ENCODE measurements at places on chromosomes 7 and 10.

DNA sequence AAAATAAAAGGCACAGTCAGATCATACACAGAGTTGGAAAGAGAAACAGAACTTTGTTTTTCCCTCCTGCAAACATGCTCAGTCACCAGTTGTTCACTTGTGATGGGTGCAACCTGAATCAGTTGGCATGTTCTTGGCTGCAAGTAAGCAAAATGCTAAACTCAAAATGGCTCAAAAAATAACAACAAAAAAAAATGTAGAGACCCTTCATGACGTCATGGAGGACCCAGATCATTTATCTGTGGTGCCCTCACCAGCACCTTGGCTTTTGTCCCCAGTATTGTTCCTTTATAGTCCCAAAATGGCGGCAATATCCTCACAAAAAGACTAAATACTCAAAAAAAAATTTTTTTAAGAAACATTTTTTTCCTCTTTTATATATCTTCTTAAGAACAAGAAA is 112.4 kb downstream of the CABCOCO1 start:
- DNase-seq, result no peak

DNA sequence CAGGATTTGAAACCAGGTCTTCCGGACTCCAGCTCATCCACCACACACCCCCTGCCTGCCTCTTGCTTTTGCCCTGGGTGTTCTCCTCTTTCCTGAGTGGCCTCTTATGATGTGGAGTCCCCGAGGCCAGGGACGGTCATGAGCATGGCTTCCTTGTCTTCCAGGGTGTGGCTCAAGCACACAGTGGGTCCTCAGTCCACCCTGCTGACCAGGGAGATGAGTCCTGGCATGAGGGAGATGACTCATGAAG is 32.8 kb downstream of the DNAJB12 start:
- DNase-seq, result no peak

DNA sequence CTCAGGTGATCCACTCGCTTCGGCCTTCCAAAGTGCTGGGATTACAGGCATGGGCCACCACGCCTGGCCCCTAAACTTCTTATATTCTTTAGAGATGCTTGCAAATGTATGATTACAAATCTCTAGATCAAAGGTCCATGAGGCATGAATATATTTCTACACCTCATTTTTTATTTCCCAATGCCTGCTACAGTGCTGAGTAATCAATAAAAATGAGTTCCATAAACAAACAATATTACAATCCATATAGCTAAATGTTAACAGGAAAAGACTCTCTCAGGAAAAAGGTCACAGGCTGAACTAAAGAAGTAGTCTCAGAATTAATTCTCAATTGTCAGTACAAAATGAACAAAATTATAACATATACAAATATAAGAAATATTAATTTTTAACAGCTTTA is 90.8 kb downstream of the LMBR1 start:
- DNase-seq, result no peak

GRCh38 chr10:71821909-71822763 is 28.9 kb downstream of the PSAP start:
- no peak for DNase-seq

DNA sequence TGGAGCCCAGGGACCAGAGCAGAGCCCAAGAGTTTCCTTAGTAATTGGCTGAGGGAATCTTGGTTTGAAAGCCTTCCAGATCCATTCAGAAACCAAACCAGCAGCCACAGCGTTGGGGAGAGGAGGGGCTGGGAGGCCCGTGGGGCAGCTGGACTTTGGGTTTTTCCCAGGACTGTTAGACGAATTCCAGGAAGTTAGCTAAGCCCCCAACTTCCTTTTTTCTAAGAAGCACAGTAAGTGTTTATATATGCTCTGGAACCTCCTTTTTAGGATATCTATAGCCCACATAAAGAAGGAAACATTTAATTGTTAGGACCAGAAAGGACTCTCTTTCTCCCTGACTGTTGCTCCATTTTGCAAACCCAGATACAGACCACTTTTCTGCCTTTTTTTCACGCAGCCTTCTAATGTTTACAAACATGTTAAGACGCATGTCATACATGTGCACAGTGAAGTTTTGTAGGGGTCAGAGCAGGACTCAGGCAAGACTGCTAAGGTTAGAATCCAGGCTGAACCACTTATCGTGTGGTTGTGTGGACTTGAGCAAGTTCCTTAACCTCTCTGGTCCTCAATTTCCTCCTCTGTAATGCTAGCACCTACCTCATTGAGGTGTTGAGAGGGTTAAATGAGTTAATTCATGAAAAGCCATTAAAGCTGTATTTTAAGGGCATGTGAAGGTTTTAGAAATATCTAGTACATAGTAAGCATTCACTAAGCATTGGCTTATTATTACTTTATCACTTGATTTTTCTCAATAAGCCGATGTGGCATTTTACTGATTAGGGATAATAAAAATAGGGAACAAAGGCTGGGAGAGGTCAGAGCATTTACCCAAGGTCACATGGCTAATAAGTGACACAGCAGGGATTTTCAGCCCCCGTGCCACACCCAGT is 42.4 kb downstream of the TBATA start:
- DNase-seq, result no peak

- DNase-seq, result no peak
These were observed 22.2 kb upstream of the CAMK2B start for GRCh38 chr7:44347546-44348114.

DNA sequence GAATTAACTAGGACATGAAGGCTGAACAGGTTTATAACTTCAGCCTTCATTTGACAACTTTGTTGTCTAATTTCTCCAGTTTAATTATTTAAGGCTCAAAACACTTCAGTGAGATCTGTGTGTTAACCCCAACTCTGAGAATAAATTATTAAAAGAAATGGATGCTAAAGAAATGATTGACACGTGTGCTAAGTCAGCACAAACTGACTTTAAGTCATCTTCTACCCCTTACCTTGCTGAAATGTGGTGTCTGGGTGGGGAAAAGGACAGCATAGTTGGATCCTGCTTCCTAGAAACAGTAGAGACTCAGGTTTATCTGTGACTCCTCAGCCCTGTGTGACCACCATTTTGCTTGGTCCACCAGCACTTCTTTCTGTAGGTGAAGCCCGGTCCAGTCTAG is 324.8 kb upstream of the NPSR1 start:
- no peak for DNase-seq

DNA sequence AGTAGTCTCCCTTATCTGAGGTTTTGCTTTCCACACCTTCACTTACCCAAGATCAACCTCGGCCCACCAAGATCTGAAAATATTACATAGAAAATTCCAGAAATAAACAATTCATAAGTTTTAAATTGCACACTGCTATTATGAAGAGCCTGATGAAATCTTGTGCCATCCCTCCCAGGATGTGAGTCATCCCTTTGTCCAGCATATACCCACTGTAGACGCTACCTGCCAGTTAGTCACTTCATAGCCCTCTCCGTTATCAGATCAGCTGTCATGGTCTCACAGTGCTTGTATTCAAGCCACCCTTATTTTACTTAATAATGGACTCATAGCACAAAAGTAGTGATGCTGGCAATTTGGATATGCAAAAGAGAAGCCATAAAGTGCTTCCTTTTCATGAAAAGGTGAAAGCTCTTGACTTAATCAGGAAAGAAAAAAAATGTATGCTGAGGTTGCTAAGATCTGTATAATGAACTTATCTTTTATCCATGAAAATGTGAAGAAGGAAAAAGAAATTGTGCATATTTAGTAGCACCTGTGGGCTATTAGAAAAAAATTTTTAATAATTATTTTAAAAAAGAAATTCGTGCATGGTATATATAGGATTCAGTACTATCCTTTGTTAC is 9.8 kb upstream of the MRPS16 start:
- DNase-seq, result no peak

- DNase-seq, result no peak
These were observed 107.5 kb downstream of the REEP3 start for GRCh38 chr10:63628526-63629362.

DNA sequence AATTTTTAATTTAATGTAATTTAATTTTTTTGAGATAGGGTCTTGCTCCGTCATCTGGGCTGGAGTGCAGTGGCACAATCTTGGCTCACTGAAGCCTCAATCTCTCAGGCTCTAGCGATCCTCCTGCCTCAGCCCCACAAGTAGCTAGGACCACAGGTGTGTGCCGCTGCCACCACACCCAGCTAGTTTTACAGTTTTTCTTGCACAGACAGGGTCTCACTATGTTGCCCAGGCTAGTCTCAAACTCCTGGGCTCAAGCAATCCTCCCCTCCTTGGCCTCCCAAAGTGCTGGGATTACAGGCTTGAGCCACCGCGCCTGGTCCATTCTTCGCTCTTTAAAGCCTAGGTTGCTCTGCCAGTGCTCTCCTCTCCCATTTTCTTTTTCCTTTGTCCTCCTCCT is 12.9 kb downstream of the CALML3 start:
- DNase-seq, result no peak
